ENCODE measurements at places on chromosomes 16 and 17.
A peak's percentile ranks its signal among the peaks of the same experiment; 100 is the strongest.

- no peak for DNase-seq
Measured at GRCh38 chr16:19474617-19475016, 47.3 kb downstream of the GDE1 start.

GRCh38 chr17:19642373-19642893, 6.1 kb upstream of the ALDH3A2 start:
- no peak for DNase-seq

DNA sequence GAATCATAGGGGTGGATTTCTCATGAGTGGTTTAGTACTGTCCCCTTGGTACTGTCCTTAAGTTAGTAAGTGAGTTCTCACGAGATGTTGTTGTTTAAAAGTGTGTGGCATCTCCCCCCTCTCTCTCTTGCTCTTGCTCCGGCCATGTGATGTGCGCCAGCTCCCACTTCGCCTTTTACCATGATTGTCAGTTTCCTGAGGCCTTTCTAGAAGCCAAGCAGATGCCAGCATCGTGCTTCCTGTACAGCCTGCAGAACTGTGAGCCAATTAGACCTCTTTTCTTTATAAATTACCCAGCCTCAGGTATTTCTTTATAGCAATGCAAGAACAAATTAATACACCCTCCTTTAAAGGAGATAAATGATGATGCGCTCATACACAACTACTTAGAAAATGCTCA, 50.1 kb upstream of the NACA2 start:
- DNase-seq: no peak

DNA sequence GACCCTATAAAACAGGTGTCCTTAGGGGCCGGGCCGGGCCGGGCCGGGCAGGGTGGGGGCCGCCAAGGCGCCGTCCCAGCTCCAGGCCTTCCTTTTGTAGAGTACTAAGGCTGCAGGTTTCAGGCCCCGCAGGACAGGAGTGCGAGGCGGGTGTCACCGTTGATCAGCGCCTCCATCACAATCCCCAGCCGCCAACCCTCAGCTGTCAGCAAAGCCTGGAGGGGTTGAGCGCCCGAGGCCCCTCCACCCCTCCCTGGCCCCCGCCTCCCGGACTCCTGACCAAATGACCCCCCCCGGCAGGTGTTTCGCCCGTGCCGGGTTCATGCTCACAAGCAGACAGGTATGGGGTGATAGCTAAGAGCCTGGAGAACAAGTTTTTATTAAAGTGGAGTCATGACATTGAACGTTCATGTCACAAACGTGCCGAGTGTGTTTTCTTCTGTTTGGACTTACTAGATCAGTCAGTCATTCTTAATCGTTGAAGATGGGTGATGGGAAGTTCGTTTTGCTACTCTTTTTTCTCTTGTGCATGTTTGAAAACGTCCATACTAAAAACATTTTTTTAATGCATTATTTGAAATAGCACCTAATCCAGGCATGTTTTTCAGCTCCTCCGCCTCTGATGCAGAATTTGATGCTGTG, 534 bp downstream of the ARL2BP start:
- DNase-seq: peak; percentile 13

DNA sequence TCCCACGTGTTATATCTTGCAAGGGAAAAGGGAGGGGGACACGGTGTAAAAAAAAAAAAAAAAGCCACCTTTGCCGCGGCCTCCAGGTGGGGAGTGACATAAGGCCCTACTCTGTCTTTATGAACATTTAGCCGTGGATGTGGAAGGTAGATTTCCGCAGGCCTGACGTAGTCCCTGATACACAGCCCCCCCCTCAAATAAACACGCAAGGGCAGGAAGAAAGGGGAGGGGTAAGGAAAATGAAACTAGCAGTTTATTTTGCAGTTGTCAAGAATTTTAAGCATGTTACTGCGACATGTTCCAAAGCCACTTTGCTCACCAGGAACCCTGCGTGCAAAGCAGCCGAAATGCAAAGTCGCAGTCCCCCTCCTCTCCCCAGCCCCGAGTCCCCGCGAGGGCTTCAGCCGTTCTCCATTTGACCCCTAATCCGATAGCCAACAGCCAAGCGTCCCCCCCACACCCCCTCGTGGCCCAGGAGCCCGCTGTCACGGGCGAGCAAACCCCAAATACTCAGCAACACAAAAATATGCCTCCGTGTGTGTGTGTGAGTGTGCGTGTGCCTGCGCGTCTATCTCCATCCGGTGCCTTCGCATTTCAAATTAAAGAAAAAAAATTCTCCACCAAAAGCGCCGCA, 1.2 kb downstream of the CBX4 start:
- no peak for DNase-seq
